ENCODE measurements at places on chromosomes 4 and X.
A peak's percentile ranks its signal among the peaks of the same experiment; 100 is the strongest.

DNA sequence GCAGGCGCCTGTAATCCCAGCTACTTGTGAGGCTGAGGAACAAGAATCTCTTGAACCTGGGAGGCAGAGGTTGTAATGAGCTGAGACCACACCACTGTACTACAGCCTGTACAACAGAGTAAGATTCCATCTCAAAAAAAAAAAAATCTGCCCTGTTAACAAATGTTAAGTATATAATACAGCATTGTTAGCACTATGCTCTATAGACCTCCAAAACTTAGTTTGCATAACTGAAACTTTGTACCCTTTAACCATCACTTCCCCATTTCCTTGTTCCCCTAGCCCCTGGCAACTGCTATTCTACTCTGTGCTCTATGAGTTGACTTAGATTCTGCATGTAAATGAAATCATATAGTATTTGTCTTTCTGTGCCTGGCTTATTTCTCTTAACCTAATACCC, 76.7 kb downstream of the TAB3 start:
- no peak for DNase-seq

DNA sequence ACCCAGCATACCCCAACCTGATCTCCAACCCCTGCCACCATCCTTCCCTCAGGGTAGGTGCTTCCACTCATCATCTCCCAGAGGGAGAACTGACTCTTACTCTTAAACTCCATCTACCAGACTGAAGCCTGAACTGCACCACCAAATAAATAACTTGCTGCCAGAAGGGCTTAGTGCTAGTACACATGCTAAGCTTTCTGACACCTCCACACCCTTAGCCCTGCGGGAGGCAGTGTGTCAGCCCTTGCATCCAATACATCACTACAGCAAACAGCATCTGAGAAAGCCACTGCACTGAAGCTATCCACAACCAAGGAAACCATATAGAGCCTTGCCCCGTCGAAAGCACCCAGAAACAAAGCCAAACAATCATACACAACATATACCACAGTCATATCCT, 68.6 kb upstream of the MCF2 start:
- no peak for DNase-seq

- DNase-seq = peak; percentile 5
Observed at GRCh38 chrX:128106630-128107029, 54.4 kb upstream of the ACTRT1 start.

DNA sequence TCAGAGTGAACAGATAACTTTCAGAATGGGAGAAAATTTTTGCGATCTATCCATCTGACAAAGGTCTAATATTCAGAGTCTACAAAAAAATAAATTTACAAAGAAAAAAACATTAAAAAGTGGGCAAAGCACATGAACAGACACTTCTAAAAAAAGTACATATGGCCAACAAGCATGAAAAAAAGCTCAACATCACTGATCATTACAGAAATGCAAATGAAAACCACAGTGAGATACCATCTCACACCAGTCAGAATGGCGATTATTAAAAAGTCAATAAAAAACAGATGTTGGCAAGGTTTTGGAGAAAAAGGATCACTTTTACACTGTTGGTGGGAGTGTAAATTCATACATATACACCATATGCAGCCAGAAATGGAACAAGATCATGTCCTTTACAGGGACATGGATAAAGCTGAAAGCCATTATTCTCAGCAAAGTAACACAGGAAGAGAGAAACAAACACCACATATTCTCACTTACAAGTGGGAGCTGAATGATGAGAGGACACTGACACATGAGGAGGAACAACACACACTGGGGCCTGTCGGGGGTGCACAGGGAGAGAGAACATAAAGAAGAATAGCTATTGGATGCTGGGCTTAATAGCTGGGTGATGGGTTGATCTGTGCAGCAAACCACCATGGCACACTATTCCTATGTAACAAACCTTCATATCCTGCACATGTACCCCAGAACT, 41.6 kb upstream of the ITM2A start:
- DNase-seq = no peak

DNA sequence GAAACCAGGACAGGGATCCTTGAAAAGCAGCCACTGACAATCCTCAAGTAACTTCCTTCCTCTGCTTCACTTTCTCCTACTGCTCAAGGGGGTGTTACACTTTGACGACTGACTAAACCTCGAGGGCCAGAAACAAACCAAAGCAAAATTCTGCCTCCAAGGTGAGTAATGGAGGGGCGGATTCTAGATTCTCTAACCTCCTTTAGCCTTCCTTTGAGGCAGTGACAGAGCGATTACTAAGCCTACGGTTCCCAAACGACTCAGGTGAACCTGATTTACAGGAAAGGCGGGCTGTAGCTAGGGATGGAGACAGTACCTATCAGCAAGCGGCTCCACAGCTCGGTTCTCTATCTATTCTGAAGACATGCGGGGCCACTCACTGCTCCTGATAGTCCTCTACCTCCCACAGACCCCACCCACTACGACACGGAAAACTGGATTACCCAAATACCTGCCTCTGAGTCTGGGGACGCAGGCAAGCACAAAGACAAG, 487 bp downstream of the TBCK start:
- DNase-seq = no peak

DNA sequence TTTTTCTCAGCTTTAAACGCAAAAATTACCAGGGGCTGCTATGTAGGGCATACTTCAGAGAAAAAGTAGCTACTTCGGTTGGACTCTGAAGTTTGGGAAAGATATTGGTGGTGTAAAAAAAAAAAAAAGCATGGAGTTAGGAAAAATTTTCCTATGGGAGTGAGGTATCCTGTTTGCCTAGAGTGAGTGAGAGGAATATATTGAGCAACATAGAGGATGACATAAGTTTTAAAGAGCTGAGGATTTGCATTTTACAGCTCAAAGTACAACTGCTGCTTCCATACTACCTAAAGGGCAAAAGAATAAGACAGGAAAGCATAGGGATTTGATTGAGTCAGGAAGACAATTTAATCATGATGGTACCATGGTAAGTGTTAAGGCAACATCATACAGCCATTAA, 7.3 kb downstream of the GPRASP1 start:
- DNase-seq = peak; percentile 38

- DNase-seq = no peak
Observed at GRCh38 chr4:110781944-110782343, 159.1 kb upstream of the PITX2 start.

DNA sequence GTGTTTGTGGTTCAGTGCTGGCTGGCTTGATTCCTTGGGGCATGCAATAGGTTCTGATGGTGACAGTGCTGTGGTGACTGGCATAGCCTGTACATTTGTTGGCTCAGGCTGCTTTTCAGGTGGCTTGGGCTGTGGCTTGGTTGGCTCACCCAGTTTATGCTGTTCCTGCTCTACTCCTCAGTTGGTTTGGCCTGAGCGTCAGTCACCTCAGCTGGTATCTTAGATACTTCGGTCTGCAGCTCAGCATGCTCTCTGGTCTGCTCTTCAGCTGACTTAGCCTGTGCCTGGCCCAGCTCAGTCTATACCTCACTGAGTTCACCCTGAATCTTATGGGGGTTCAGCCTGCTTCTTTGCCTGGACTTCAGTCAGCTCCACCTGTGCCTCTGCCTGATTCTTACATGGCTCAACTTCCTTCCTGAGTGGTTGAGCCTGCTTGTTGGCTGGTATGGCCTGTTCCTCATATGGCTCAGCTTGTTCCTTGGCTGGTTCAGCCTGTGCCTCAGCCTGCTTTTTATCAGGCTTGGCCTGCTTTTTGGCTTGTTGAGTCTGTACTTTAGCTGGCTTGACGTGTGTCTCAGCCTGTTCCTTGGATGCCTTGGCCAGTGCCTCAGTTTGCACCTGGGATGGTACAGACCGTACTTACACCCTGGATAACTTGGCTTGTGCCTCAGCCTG, 170.6 kb downstream of the MSN start:
- no peak for DNase-seq

Measured in HuH-7 (cell line).